T follicular helper cell (primary cell): ENCODE measurements at places on chromosomes 6 and 20.
A peak's percentile ranks its signal among the peaks of the same experiment; 100 is the strongest.

- DNase-seq: no peak
Observed at GRCh38 chr20:16236589-16237241, 336.5 kb downstream of the KIF16B start.

DNA sequence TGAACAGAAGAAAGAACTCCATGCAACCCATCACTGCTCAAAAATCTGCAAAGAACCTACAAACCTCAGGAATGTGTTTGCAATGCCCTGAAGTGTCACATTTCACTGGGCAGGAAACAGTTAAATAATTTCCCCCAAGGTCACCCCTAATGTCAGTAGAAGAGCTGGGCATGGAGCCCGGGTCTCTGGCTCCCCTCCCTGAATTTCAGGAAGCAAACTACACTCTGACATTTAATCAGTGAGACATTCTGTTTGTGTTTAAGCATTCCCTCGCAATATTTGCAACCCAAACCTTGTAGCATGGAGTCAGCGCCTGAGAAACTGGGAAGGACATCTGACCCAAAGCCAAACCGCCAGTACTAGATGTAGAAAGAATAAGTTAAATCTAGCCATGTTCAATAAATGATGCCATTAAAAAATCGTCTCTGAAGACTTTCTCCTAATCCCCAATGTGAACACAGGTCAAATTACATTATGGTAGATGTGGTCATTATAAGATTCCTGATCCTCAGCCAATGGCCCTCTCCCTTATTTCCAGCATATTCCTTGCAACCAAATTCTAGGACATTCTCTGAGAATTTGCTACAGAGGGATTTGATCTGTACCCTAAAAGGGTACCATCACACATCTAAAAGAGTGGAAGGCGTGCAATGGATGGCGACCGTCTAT, 91.2 kb upstream of the ADTRP start:
- no peak for DNase-seq

- no peak for DNase-seq
Observed at GRCh38 chr20:12617076-12617475, 391.7 kb upstream of the SPTLC3 start.

GRCh38 chr20:50120935-50121693, 8.2 kb upstream of the UBE2V1 start:
- peak; percentile 47 for DNase-seq

- no peak for DNase-seq
Observed at GRCh38 chr20:64176551-64176950, 12.3 kb downstream of the MYT1 start.

DNA sequence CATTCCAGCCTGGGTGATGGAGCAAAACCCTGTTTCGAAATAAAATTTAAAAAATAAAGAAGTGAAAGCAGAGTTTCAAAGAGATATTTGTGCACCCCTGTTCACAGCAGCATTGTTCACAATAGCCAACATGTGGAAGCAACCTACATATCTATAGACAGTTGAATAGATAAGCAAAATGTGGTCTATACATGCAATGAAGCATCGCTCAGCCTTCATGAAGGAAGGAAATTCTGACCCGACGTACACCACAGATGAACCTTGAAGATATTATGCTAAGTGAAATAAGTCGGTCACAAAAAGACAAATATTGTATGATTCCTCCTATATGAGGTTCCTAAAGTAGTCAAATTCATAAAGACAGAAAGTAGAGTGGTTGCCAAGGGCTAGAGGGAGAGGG, 6.5 kb upstream of the NCOA6 start:
- DNase-seq: no peak

- DNase-seq: no peak
Observed at GRCh38 chr6:135906542-135906941, 55.0 kb downstream of the PDE7B start.

DNA sequence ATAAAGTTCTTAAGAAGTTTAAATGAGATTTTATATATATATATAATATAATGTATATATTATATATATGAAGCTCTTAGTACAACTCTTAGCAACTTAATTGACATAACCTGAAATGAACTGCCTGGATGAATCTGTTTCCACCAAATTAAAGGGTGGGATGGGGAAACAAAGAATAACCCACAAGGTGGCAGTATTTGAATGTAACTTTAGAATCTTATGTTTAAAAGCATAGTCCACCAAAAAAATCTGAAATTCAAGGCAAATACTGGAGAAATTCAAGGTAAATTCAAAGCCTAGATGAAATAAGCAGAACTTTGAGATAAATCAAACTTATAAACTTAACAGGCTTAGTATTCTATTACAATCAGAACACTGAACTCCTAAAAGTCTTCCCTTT, 4.4 kb upstream of the IBTK start:
- DNase-seq: no peak

- no peak for DNase-seq
Observed at GRCh38 chr20:10157549-10157948, 61.1 kb upstream of the SNAP25 start.

DNA sequence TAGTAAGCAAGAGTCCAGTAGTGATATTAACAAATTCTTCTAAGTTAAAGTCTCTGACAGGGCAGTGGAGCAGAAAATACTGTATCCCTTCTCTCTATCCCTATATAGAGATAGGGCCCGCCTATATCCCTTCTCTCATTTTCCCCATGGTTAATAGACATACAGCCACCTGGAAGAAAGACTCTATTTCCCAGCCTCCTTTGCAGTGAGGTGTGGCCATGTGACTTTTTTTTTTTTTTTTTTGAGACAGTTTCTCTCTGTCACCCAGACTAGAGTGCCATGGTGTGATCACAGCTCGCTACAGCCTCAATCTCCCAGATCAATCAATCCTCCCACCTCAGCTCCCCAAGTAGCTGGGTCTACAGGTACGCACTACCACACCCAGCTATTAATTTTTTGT, 16.7 kb upstream of the CDK5RAP1 start:
- no peak for DNase-seq
